ENCODE measurements at places on chromosomes 3 and 15.

GRCh38 chr15:67755264-67755663 lies 70.0 kb upstream of the SKOR1 start:
- DNase-seq: no peak

DNA sequence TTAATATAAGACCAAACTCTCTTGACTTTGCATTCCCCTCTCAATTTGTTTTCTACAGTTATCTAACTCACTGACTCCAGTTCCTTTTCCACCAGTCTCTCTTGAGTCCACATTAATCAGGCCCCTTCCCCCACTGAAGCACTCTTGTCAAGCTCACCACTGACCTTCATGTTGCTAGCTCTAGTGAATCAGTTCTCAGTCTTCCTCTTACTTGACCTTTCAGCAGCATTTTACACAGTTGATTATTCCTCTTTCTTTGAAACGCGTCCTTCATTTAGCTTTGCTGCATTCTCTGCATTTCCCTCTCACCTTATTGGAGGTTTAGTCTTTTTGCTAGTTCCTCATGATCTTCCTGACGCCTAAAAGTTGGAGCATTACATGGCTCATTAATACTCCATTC lies 8.3 kb downstream of the PPP2R3A start:
- DNase-seq: no peak

DNA sequence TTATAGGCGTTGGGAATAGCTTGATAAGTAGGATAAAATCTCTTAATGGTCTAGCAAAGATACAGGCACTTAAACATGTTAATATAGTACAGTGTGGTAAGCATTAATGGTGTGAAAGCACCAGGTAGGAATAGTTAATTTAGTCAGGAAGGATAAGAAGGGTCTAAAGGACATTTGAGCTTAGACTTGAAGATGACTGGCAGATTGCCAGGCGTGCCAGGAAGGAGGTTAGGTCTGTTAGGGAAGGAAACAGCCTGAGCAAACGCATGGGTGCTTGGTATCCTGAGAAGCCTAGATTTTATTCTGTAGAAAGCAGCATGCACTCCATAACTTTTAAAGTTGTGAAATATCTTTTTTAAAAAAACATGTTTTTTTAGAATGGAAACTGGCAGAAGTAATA lies 17.7 kb downstream of the SEC62 start:
- no peak for DNase-seq

GRCh38 chr15:85913461-85913860 lies 118.7 kb upstream of the KLHL25 start:
- no peak for DNase-seq

GRCh38 chr3:37594873-37595783 lies 266.6 kb upstream of the CTDSPL start:
- no peak for DNase-seq

DNA sequence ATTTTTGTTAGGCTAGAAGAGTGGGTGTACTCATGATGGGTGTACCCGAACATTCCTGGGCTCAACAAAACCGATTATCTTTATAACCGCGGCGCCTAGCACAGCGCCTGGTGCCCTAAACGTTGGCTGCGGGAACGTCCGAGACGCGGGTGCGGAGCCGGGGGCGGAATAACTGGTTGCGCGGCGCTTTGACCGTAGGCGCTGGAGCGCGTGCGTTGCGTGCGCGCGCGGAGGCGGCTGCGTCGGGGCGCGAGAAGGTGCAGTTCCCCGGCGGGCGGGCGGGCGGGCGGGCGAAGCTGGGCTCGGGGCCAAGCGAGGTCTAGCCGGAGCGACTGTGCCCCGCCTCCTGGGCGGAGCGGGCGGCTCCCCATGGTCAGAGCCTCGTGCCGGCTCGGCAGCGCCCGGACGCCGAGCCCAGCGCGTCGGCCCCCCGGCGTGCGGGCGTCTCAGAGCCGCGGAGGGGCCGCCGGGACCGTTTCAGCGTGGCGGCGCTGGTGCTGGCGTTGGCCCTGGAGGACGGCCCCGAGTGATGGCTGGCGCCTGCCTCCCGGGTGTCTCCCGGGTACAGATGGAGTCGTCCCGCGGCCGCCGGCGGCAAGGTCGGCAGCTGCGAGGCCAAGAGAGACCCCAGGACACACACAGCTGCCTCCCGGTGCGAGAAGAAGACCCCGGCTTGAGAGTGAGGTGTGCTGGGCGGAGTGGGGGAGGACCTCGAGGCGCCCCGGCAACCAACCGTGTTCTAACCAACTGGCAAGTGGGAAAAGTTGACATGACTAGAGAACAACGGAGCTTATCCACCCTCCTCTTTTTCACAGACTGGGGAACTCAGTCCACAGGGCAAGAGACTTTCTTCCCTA lies at the start of gene PLAAT1:
Gene PLAAT1 (plus strand): TSS at position 373 of the 857 bp plus-strand sequence. CDS start 14,429 bp downstream, outside the sequence.
- no peak for DNase-seq

GRCh38 chr3:156014489-156014888 lies 105.9 kb upstream of the KCNAB1 start:
- no peak for DNase-seq

GRCh38 chr15:39898317-39898716 lies 21.7 kb downstream of the GPR176 start:
- no peak for DNase-seq

DNA sequence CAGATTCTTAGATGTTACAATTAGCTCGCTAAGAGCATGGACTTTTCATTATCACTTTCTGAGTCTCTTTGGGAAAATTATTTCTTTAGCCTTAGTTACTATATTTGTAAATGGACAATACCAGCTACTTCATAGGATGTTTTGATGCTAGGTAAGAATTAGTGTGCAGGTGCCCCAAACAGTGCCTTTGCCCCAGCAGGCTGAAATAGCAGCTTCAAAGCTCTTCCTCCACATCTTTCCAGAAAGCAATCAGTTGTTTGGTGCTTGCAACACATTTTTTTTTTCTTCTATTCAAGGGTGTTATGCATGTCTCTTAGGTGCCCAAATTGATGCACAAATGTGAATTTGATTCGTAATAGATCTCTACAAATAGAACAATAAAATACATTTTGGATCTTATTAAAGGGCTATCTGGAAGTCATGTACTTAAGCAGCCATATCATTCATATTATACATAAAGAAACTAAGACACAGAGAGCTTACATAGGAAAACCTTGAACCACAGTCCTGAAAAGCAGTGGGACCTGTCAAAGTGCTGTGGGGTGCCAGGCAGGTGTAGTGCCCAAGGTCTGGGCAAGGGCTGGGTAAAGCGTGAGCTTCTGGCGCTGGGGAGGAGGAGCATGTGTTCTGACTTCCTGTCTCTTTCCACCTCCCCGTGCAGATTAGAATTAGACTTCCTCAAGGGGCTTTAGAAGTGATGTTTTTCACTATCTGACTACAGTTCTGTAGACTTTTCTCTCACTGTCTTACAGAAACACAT lies 62.9 kb downstream of the FNDC3B start:
- DNase-seq: peak; percentile 23

GRCh38 chr15:26892182-26892518 lies 25.3 kb downstream of the GABRA5 start:
- no peak for DNase-seq

DNA sequence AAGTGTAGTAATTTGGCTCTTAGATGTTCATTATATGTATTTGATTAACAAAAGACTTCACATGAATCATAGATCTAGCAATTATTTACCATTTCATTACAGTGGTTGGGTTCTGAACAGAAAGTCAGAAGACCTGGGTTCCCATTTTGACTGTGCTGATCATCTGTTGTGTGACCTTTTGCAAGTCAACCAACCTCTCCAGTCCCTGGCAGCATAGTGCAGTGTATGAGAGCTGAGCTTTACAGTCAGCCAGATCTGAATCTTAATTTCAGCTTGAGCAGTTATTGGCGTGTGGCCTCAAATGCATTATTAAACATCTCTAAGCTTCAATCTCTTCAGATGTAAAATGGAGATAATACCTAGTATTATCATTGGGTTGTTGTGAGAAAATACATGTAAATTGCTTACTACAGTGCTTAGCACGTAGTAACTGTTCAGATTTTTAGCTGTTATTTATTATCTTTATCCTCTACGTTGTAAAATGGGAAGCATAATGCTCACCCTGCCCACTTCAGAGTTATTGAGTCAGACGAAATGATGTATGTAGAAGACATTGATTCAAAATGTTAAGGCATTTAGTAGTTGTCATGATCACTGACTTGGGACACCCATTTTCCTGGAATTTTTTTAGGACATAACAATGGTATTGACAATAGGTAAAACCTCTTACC lies 104.0 kb downstream of the KLHL25 start:
- no peak for DNase-seq

DNA sequence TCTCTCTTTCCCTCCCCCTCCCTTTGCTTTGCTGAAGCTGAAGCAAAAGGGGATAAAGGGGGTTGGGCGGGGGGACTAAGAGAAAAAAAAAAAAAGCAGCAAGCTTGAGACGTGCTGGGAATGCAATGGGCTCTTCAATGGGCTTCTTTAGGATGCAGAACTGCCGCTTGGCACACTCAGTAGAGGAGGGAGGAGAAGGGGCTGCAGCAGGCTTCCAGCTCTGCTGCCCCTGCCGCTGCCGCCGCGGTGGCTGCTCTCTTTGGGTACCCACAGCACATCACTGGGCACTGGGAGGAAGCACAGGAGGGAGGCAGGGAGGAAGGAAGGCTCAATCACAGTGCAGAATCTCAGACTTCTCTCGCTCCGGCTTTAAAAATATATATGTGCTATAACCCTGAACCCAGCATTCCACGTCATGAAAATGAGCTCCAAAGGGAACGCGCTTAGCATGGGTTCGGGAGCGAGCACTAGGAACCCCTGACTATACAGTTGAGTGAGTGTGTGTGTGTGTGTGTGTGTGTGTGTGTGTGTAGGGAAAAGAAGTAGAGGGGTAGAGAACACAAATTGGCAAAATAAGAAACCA lies 3.5 kb downstream of the SLITRK3 start:
- DNase-seq: no peak

GRCh38 chr3:108346301-108347227 lies 50.2 kb downstream of the HHLA2 start:
- DNase-seq: no peak
